ENCODE measurements at places on chromosomes 2 and 18. TPM values are rescaled to one million over a fixed set of nuclear protein-coding genes. Genes with fewer than 3 reads are reported as not detected.

GRCh38 chr2:150681120-150681804, 193.8 kb upstream of the RND3 start:
- no peak for DNase-seq
- H3K4me3 ChIP-seq: no peak overlapping the region
- no peak overlapping the region for H3K27ac ChIP-seq
- H3K27me3 ChIP-seq: no peaks in the 10 kb centered on the region

DNA sequence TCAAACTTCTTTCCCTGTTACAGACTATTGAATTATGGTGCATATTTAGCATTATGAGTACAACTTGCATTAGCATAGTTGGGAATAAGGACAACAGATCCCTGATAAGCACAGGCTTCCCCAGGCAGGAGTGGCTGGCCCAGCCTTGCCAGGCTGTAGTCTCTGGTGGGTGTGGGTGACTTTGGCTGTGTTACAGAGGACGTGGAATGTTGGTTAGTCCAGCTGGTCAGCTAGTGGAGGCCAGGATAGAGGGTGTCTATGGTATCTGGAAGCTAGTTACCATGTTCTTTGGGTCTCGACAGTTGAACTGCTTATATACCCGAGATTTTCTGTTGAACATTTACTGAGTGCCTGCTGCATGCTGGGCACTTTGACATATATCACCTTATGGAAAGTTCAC, 4.7 kb downstream of the SH3RF3 start:
- no peak for DNase-seq
- peaks cover 6% of the 10 kb centered on the region for H3K36me3 ChIP-seq
- peaks cover 22% of the 10 kb centered on the region for H3K4me1 ChIP-seq

ABCG5 gene
- total RNA-seq: not detected

DNA sequence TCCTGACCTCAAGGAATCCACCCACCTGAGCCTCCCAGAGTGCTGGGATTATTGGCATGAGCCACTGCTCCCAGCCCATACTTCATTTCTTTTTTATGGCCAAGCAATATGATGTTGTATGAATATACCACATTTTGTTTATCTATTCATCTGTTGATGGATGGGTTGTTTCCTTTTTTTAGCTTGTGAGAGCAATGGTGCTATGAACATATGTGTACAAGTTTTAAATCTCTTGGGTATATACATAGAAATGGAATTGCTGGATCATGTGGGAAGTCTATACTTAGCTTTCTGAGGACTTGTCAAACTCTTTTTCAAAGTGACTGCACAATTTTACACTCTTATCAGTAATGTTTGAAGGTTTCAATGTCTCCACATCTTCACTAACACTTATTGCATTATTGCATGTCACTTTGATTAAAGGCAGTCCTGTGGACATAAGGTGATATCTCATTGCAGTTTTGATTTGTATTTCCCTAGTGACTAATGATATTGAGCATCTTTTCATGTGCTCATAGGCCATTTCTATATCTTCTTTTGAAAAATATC, 167.1 kb upstream of the SPHKAP start:
- no peaks in the 10 kb centered on the region for H3K36me3 ChIP-seq
- H3K4me1 ChIP-seq: no peaks in the 10 kb centered on the region
- H3K27ac ChIP-seq: no peak overlapping the region
- H3K4me3 ChIP-seq: no peak overlapping the region

DNA sequence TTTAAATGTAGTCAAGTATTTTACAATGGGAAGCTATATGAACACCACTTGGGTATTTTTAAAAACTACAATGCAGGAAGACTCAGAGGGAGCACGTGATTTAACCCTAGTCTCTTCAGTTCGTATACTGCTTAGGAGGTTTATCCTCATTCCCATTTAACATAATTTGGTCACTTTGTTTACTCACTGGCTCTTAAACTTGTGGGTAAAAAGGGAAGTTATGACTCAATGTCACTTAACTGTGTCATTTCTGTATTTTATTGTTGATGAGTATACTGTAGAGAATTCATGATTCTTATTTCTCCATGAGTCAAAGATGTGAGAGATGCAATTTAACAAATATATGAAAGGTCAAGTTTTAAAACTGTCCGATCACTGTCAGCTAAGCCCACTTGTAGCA, 48.2 kb downstream of the SLC66A3 start:
- H3K36me3 ChIP-seq: peaks cover 63% of the 10 kb centered on the region
- peaks cover 19% of the 10 kb centered on the region for H3K4me1 ChIP-seq
- peak overlapping the region; percentile 61 for H3K27ac ChIP-seq
- no peak overlapping the region for H3K4me3 ChIP-seq

GRCh38 chr2:150480241-150480640, 7.2 kb downstream of the RND3 start:
- H3K27ac ChIP-seq: peak overlapping the region; percentile 59
- peaks cover 97% of the 10 kb centered on the region for H3K36me3 ChIP-seq
- DNase-seq: peak; percentile 35

DNA sequence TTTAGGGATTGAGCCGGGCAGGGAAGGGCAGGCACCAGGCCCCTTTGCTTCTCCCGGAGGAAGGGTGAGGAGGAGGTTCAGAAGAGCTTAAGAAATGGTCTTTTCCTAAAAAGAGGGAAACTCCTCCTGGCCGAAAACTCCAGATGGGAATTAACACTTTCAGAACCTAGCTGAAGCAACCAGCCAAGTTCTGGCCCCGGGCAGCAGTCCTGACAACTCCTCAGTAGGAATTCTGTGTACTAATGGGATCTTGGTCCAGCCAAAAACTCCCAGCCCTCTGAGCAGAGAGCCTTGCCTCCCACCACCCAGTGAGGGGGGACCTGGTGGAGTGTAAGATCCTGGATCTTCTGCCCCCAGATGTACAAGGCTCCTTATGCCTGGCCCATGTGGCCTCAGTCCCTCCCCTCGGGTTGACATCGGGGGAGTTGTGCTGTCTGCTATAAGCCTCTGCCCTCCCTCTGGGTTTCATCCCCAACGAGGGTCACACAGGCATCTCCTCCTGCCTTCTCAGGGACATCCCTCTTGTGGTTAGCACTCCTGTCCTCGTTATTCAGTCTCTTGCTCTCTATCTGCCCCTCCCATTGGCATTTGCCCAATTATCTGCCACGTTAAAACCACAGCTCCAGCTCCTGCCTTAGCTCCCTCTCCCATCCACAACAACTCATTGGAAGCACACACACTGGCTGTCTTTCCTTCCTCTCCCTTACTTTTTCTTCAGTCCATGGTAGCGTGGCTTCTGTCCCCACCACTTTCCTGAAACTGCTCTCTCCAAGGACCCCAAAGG, 184.6 kb downstream of the CYP26B1 start:
- no peak overlapping the region for H3K27ac ChIP-seq
- H3K27me3 ChIP-seq: no peaks in the 10 kb centered on the region
- H3K4me3 ChIP-seq: no peak overlapping the region
- H3K36me3 ChIP-seq: no peaks in the 10 kb centered on the region
- no peak for DNase-seq
- H3K4me1 ChIP-seq: no peaks in the 10 kb centered on the region

DNA sequence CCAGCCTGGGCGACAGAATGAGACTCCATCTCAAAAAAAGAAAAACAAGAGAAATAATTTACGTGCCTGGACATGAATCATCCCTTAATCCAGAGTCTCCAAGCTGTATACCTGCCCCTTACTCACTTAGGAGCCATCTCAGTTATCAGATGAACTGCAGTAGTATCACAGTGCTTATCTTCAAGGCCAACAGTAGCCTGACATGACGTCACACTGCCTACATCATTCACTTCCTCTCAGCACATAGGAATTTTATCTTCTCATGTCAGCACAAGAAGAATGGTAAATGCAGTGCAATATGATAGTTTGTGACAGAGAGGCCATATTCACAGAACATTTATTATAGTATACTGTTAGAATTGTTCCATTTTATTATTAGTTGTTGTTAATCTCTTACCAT, 216.6 kb downstream of the SS18 start:
- no peak overlapping the region for H3K4me3 ChIP-seq
- H3K27ac ChIP-seq: no peak overlapping the region
- H3K4me1 ChIP-seq: no peaks in the 10 kb centered on the region

FAM237A gene
- total RNA-seq: not detected

- peaks cover 3% of the 10 kb centered on the region for H3K4me1 ChIP-seq
- H3K4me3 ChIP-seq: no peak overlapping the region
- no peaks in the 10 kb centered on the region for H3K27me3 ChIP-seq
- H3K36me3 ChIP-seq: no peaks in the 10 kb centered on the region
- no peak overlapping the region for H3K27ac ChIP-seq
These were observed 112.4 kb upstream of the ZNF236 start for GRCh38 chr18:76709659-76710645.

LONRF2 gene
- 0.81 TPM for total RNA-seq

IL1R1 gene
- 12.7 TPM for total RNA-seq

GRCh38 chr18:50697509-50697908, 122.3 kb downstream of the MRO start:
- no peaks in the 10 kb centered on the region for H3K27me3 ChIP-seq
- no peak overlapping the region for H3K27ac ChIP-seq
- H3K4me3 ChIP-seq: no peak overlapping the region

DNA sequence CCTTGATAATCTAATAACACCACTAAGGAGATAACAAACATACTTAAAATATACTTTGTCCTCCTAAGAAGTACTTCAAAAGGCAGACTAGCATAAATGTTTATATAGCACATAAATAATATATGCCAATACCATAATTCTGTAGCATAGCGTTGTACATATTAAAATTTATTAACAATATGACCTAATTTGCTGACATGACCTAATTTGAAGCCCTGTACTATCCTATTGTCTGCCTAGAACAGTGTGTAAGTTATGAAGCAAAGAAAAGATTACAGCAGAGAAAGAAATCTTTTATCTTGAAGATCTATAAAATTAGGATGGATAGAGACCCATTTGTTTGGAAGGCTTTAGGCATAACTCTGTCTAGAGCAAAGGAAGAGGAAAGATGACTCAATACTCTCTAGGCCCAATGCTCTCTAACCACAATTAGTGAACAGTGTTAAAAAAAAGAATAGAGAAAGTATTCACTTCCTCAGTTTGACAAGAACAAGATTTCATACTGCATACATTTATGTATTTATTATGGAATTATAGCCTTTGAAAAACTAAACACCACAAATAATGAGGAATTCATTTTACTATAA, 231.3 kb downstream of the ZRANB3 start:
- no peak for DNase-seq
- no peaks in the 10 kb centered on the region for H3K36me3 ChIP-seq
- no peak overlapping the region for H3K4me3 ChIP-seq
- no peaks in the 10 kb centered on the region for H3K27me3 ChIP-seq
- H3K4me1 ChIP-seq: no peaks in the 10 kb centered on the region

STPG4 gene
- not detected for total RNA-seq

GRCh38 chr2:144390424-144391020, 129.4 kb downstream of the ZEB2 start:
- H3K4me3 ChIP-seq: no peak overlapping the region
- no peaks in the 10 kb centered on the region for H3K4me1 ChIP-seq
- H3K36me3 ChIP-seq: peaks cover 55% of the 10 kb centered on the region
- no peaks in the 10 kb centered on the region for H3K27me3 ChIP-seq
- DNase-seq: no peak

- no peak overlapping the region for H3K4me3 ChIP-seq
- DNase-seq: no peak
- H3K27ac ChIP-seq: no peak overlapping the region
- H3K36me3 ChIP-seq: no peaks in the 10 kb centered on the region
These were observed 21.1 kb downstream of the CRACDL start for GRCh38 chr2:98914713-98915580.

KRTCAP3 gene
- total RNA-seq: not detected

DNA sequence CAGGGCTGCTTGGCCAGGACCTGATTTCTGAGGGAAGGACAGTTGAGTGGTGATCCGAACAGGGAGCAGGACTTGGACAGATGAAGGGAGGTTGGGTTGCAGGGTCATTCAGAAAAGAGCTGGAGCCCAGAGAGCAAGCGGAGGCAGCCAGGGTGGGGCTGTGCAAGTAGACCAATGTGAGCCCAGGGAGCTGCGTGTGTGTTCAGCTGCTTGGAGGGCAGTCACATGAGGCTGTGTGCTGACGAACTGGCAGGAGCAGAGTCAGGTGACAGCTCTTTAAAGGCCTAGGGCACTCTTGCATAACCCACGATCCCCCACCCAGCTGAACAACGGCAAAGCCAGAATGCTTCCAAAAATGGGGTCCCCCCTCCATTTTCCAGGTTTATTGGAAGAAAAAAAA, 4.6 kb upstream of the MLPH start:
- no peak for DNase-seq

DNA sequence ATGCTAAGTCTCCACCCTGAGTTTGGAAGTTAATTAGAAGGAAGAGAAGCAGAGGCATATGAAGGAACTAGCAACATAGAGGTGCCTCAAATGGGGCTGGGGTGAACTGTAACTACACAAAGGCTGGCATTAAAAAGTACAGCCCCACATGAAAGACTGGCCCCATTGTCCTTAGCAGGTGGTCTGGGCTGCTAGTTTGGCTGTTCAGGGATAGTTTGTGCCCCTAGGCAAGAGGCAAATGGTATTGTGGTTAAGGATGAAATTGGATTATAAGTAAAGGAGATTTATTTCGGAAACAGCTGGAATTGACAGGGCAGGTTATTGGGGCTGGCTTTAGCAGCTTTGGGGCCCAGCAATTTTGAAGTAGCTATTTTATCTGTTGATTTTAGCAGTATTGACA, 365.7 kb upstream of the TNP1 start:
- no peak overlapping the region for H3K4me3 ChIP-seq
- H3K27me3 ChIP-seq: no peaks in the 10 kb centered on the region
- H3K36me3 ChIP-seq: peaks cover 12% of the 10 kb centered on the region
- no peak overlapping the region for H3K27ac ChIP-seq

GRCh38 chr18:3726238-3726951, 276.4 kb downstream of the TGIF1 start:
- H3K4me3 ChIP-seq: no peak overlapping the region
- H3K27ac ChIP-seq: no peak overlapping the region
- DNase-seq: no peak
- peaks cover 22% of the 10 kb centered on the region for H3K27me3 ChIP-seq

- DNase-seq: no peak
- H3K4me3 ChIP-seq: no peak overlapping the region
- H3K27ac ChIP-seq: no peak overlapping the region
- no peaks in the 10 kb centered on the region for H3K36me3 ChIP-seq
These were observed 38.5 kb downstream of the PNO1 start for GRCh38 chr2:68196120-68196716.

VWC2L gene
- total RNA-seq: not detected

- H3K27ac ChIP-seq: no peak overlapping the region
- H3K27me3 ChIP-seq: no peaks in the 10 kb centered on the region
- H3K4me3 ChIP-seq: peak overlapping the region; percentile 80
- DNase-seq: peak; percentile 42
- H3K36me3 ChIP-seq: peaks cover 15% of the 10 kb centered on the region
These were observed 1.2 kb downstream of the RAB12 start for GRCh38 chr18:8610459-8610851.

DOK6 gene
- total RNA-seq: not detected

CCDC141 gene
- total RNA-seq: not detected

DNA sequence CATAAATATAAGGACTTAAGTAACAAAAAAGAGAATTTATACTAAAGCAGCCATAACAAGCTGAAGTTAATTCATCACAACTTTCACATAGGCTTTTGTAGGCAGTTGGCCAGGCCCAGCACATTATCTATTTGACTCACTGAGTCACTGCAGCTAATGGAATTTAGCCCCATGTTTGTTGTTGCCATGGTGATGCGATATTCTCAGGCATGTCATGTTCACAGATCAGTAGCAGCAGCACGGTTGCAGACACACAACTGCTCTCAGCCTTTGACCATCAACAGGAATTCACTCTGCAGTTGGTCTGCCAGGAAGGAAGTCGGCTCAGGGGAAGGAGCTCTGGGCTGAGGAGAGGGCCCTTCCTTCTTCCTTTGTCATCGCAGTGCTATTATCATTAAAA, 639.8 kb downstream of the TMEM182 start:
- DNase-seq: no peak
- no peaks in the 10 kb centered on the region for H3K27me3 ChIP-seq
- no peak overlapping the region for H3K27ac ChIP-seq
- H3K4me3 ChIP-seq: no peak overlapping the region
- H3K4me1 ChIP-seq: no peaks in the 10 kb centered on the region
